Brain (organoid and tissue), 16 donors: ENCODE measurements at places on chromosomes 6 and 20.

GRCh38 chr6:163308629-163309440, 105.7 kb upstream of the QKI start:
- no peak for DNase-seq

GRCh38 chr6:163291622-163292021, 122.9 kb upstream of the QKI start:
- no peak for DNase-seq

- no peak for DNase-seq
These were observed 713 bp upstream of the ELMO2 start for GRCh38 chr20:46406986-46407670.

- DNase-seq = no peak
These were observed 53.7 kb downstream of the TOP1 start for GRCh38 chr20:41082306-41082705.
